ENCODE measurements at places on chromosomes 1 and 21. TPM values are rescaled to one million over a fixed set of nuclear protein-coding genes. Genes with fewer than 3 reads are reported as not detected.

- no peaks in the 10 kb centered on the region for H3K27me3 ChIP-seq
- DNase-seq: no peak
- no peak overlapping the region for H3K27ac ChIP-seq
- H3K36me3 ChIP-seq: no peaks in the 10 kb centered on the region
These were observed 14.3 kb downstream of the NPL start for GRCh38 chr1:182803846-182804245.

DNA sequence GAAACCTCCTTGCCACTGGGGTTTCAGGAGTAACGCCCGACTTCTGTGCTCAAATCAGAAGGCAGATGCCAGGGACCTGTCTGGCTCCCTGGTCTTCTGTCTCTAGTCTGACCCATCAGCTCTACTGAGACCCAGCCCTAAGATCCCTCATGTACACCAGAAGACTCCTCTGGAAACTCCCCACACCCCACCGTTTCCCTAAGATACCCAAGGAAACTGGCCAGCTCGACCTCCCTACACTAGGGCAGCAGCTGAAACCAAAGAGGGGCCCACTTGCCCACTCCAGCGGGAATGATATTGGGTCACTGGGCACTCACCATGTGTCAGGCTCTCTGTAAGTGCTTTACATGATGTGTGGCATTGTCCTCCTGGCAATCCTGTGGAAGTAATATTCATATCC, 469 bp upstream of the S100A16 start:
- no peak overlapping the region for H3K4me3 ChIP-seq
- DNase-seq: no peak
- H3K36me3 ChIP-seq: no peaks in the 10 kb centered on the region
- H3K4me1 ChIP-seq: no peaks in the 10 kb centered on the region
- no peak overlapping the region for H3K27ac ChIP-seq
- no peaks in the 10 kb centered on the region for H3K27me3 ChIP-seq

DNA sequence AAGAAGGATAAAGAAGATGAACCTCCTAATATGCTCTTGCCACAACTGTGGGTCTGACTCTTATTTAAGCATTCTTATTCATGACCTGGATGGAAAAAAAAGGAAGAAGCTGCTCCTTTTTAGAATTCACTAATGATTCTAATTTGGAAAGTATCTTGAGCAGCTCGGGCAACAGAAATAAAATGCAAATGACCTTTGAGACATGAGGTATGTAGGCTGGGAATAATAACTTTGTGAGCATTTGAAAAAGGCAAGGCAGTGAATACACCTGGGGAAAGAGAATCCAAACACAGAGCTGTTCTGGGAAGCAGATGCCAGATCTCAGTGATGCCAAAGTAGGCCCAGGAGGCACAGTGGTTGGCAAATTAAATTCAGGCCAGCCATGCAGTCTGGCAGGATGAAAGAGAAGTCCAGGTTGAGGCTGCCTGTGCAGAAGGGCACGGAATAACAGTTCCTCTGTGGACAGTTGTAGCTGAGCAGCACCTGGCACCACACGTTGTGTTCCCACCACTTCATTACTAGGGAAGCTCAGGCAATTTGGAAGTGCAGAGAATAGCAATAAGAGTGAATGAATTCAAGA, 320.8 kb upstream of the ST6GALNAC5 start:
- no peaks in the 10 kb centered on the region for H3K27me3 ChIP-seq
- H3K36me3 ChIP-seq: no peaks in the 10 kb centered on the region
- no peak overlapping the region for H3K27ac ChIP-seq

DNA sequence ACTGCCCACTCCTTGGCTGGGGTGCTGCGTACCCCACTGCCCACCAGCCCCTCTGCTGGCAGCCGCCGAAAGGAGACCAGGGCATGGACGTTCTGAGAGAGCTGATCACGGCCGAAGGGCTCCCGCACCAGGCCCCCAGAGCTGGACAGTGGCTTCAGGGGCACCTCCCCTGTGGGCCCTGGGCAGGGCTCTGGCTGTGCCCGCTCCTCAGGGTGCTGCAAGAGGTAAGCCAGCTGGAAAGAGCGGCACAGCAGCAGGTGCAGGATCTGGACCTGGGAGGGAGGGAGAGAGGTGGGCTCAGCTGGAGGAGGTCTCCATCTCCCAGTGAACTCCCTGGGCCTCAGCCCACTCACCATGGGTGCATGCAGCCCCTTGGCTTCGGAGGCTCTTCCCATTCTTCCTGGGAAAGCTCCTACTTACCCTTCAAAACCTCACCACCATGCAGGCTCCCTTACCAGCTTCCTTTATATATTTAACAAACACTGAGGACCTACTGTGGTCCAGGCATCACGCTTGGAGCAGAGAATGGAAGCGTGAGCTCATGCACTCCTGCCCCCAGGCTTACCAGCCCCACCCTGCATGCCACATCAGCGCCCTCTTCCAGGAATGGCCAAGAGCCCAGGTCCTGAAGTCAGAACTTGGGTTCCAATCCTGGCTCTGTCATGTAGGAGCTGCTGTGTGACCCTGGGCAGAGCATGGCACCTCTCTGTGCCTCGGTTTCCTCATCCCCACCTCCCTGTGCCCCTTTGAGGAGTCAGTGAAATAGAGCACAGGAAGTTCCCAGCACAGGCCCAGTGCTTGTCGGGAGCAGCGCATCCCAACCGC, 6.8 kb upstream of the KIF17 start:
- no peak overlapping the region for H3K4me3 ChIP-seq
- no peak overlapping the region for H3K27ac ChIP-seq
- no peaks in the 10 kb centered on the region for H3K27me3 ChIP-seq
- no peak for DNase-seq

KCNJ9 gene
- total RNA-seq: not detected

RGS1 gene
- 0.22 TPM for total RNA-seq

GRCh38 chr1:3188150-3188971, 119.4 kb downstream of the PRDM16 start:
- H3K36me3 ChIP-seq: no peaks in the 10 kb centered on the region
- H3K4me1 ChIP-seq: no peaks in the 10 kb centered on the region
- no peak overlapping the region for H3K4me3 ChIP-seq
- H3K27me3 ChIP-seq: no peaks in the 10 kb centered on the region
- no peak overlapping the region for H3K27ac ChIP-seq
- DNase-seq: no peak

DNA sequence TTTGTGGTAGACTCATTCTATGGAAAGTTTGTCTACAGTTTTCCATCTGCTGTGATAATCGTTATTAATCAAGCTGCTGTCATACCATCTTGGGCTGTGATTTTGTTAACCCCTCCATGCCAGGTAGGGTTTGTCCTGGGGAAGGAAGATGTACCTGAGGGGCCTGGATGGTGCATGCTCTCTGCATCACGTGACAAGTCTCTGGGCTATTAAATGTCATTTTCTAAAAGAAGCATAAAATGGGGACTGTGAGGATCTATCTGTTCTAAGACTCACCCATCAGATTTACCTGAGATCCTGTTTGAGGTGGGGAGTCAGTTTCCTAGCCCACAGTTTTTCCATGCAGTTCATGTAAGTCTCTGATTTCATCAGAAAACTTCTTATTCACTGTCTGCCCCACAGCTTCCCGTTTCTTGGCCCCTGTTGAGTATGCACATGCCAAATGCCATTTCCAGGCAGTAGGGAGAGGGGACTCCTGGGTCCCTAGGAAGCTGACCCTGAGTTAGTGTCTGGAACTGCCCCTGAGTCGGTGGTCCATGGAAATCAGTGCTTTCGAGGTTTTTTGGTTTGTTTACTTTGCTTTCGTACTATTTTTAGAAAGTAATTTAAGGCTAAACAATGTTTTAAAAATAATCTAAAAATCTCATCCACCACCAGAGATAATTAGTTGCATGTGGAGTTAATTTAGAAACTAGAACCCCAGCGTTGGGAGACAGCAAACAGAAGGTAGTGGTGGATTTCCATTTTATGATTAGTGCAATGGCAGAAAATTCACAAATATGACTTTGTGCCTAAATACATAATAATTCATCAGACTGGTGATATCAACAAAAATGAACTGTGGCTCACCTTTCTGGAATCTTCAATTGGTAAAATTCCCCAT, 46.7 kb downstream of the ZBTB18 start:
- no peak overlapping the region for H3K4me3 ChIP-seq
- DNase-seq: no peak
- H3K4me1 ChIP-seq: no peaks in the 10 kb centered on the region
- H3K36me3 ChIP-seq: no peaks in the 10 kb centered on the region

GRCh38 chr1:159211331-159212136, 6.9 kb downstream of the ACKR1 start:
- H3K36me3 ChIP-seq: no peaks in the 10 kb centered on the region
- no peak overlapping the region for H3K4me3 ChIP-seq
- peak; percentile 86 for DNase-seq
- H3K4me1 ChIP-seq: no peaks in the 10 kb centered on the region

DNA sequence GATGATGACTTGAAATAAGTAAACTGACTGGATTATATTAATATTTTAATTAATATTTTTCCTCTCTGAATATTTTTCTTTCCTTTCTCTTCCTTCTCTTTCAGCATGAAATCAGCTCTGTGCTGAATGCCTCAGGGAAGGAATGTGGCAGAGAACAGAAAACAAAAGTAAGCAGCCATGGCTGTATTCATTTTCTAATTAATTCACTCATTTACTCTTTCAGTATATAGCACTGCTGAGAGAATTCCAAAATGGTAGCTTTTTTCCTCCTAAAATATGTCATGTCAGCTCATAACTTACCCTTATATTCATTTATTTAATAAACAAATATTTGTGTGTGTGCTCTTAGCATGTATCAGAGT, 522.5 kb downstream of the PTPRC start:
- no peak overlapping the region for H3K4me3 ChIP-seq
- no peak for DNase-seq
- H3K36me3 ChIP-seq: no peaks in the 10 kb centered on the region
- H3K27me3 ChIP-seq: no peaks in the 10 kb centered on the region
- H3K27ac ChIP-seq: no peak overlapping the region
- H3K4me1 ChIP-seq: no peaks in the 10 kb centered on the region

DNA sequence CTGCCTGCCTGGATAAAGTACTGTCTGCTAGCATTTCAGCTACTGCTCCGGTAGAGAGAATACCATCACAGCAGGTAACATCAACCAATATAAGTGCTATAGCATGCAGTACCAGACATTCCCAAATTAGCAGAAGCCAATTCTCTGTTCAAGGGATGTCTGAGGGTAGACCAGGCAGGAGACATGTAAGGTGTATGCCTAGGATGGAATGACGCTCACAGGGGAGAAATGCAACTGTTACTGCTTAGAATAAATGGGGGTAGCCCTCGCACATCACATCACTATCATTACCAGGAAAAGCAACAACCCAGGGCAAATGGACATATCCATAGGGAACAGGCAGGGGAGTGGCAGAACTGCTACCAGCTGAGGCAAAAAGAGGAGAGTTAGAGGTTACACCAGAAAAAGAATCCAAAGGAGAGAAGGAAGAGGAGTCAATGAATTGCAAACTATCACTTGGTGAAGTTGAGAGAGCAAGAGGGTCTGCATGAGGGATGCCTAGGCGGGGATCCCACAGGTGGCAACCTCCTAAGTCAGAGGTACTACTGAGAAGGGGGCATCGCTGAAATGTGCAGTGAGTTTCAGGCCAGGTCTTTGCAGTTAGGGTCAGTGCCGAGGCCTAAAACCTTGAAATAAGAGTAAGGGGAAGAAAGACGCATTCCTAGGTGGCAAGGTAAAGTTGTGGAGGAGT, 1.1 kb downstream of the UBE2Q1 start:
- no peaks in the 10 kb centered on the region for H3K27me3 ChIP-seq
- peak overlapping the region; percentile 97 for H3K4me3 ChIP-seq
- H3K4me1 ChIP-seq: peaks cover 25% of the 10 kb centered on the region
- H3K36me3 ChIP-seq: peaks cover 31% of the 10 kb centered on the region
- no peak for DNase-seq
- H3K27ac ChIP-seq: peak overlapping the region; percentile 62

- H3K4me1 ChIP-seq: peaks cover 6% of the 10 kb centered on the region
- no peak overlapping the region for H3K27ac ChIP-seq
- no peaks in the 10 kb centered on the region for H3K27me3 ChIP-seq
- no peak overlapping the region for H3K4me3 ChIP-seq
- no peak for DNase-seq
These were observed 93.5 kb downstream of the SIK1 start for GRCh38 chr21:43333298-43334062.

DNA sequence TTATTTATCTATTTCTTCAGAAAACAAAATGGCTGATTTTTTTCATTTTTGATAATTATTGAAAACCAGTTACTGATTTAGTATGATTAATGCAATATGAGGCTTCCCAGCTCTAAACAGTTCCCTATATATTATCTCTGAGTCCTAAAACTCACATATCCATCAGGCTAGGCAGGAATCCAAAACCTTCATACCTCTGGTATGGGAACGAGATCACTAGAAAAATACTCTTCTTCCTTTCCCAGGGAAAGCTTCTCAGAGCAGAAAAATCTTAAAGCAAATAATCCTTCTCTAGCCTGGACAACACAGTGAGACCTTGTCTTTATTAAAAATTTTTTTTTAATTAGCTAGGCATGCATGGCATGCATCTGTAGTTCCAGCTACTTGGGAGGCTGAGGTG, 42.5 kb downstream of the KDM5B start:
- no peak for DNase-seq
- no peaks in the 10 kb centered on the region for H3K4me1 ChIP-seq
- H3K27me3 ChIP-seq: no peaks in the 10 kb centered on the region
- H3K27ac ChIP-seq: no peak overlapping the region
- H3K36me3 ChIP-seq: no peaks in the 10 kb centered on the region

SMIM11 gene
- total RNA-seq: 13.5 TPM

GRCh38 chr1:31785020-31785946, 21.1 kb upstream of the ADGRB2 start:
- DNase-seq: peak; percentile 94
- peak overlapping the region; percentile 92 for H3K27ac ChIP-seq
- no peaks in the 10 kb centered on the region for H3K36me3 ChIP-seq
- peak overlapping the region; percentile 35 for H3K4me3 ChIP-seq

- DNase-seq: no peak
- no peaks in the 10 kb centered on the region for H3K27me3 ChIP-seq
- no peak overlapping the region for H3K27ac ChIP-seq
- H3K36me3 ChIP-seq: peaks cover 41% of the 10 kb centered on the region
- H3K4me1 ChIP-seq: peaks cover 4% of the 10 kb centered on the region
- no peak overlapping the region for H3K4me3 ChIP-seq
These were observed 22.4 kb downstream of the SLC35A3 start for GRCh38 chr1:99992044-99992722.

LAMC1 gene
- total RNA-seq: 8.4 TPM

GRCh38 chr1:201903135-201903534, 14.4 kb downstream of the SHISA4 start:
- H3K36me3 ChIP-seq: no peaks in the 10 kb centered on the region
- no peak overlapping the region for H3K27ac ChIP-seq
- no peaks in the 10 kb centered on the region for H3K27me3 ChIP-seq
- no peaks in the 10 kb centered on the region for H3K4me1 ChIP-seq

OR2L3 gene
- not detected for total RNA-seq

GRCh38 chr1:22717037-22717760, 6.6 kb downstream of the EPHB2 start:
- no peaks in the 10 kb centered on the region for H3K27me3 ChIP-seq
- H3K27ac ChIP-seq: no peak overlapping the region
- no peak overlapping the region for H3K4me3 ChIP-seq
- DNase-seq: no peak
- H3K4me1 ChIP-seq: peaks cover 6% of the 10 kb centered on the region

- H3K27ac ChIP-seq: no peak overlapping the region
- H3K36me3 ChIP-seq: no peaks in the 10 kb centered on the region
- H3K27me3 ChIP-seq: no peaks in the 10 kb centered on the region
- no peak overlapping the region for H3K4me3 ChIP-seq
- DNase-seq: no peak
These were observed 37.5 kb downstream of the C1orf141 start for GRCh38 chr1:67097305-67097704.

RIPPLY3 gene
- not detected for total RNA-seq

GRCh38 chr1:55276671-55277376, 61.7 kb upstream of the USP24 start:
- H3K27me3 ChIP-seq: no peaks in the 10 kb centered on the region
- H3K4me3 ChIP-seq: 0 out of 2 replicates have a peak overlapping the region, but pooled peaks have one; percentile 34
- no peak overlapping the region for H3K27ac ChIP-seq
- H3K4me1 ChIP-seq: peaks cover 16% of the 10 kb centered on the region
- no peaks in the 10 kb centered on the region for H3K36me3 ChIP-seq
